Activated naive CD8-positive, alpha-beta T cell treated with anti-CD3 and anti-CD28 coated beads, Interleukin-2, amount 10 ng/mL, durations not matched to agents 7 days and 5 days (primary cell): ENCODE measurements at places on chromosomes 5 and 9. TPM values are rescaled to one million over a fixed set of nuclear protein-coding genes. Genes with fewer than 3 reads are reported as not detected.

- H3K4me3 ChIP-seq = no peak overlapping the region
- H3K36me3 ChIP-seq = no peaks in the 10 kb centered on the region
- H3K27ac ChIP-seq = no peak overlapping the region
- no peaks in the 10 kb centered on the region for H3K4me1 ChIP-seq
- DNase-seq = no peak
Observed at GRCh38 chr9:124146031-124146561, 111.7 kb upstream of the NEK6 start.

- no peak overlapping the region for H3K4me3 ChIP-seq
- H3K27me3 ChIP-seq = no peaks in the 10 kb centered on the region
- no peak for DNase-seq
- peaks cover 21% of the 10 kb centered on the region for H3K36me3 ChIP-seq
- no peak overlapping the region for H3K27ac ChIP-seq
Observed at GRCh38 chr9:137784046-137784445, 93.5 kb upstream of the CACNA1B start.

DNA sequence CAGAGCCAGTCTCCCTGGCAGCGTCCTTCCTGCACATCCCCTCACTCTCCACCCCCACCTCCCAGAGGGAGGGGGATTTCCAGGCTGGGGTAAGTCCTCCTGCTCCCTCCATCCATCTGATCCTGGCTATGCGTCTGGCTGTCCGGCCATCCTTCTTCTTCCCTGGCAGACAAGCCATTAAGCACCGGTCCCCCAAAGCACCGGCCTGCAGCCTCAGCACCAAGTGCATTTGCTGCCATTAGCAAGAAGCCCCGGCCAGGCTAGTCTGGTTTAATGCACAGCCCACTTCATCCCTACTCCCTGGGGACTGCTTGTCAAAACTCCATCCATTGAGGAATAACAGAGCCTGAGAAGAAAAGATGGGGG is 208.7 kb upstream of the IER5L start:
- no peak overlapping the region for H3K4me3 ChIP-seq
- H3K27ac ChIP-seq = no peak overlapping the region
- H3K36me3 ChIP-seq = no peaks in the 10 kb centered on the region
- DNase-seq = no peak
- no peaks in the 10 kb centered on the region for H3K27me3 ChIP-seq
- H3K4me1 ChIP-seq = peaks cover 14% of the 10 kb centered on the region

- H3K27ac ChIP-seq = no peak overlapping the region
- H3K36me3 ChIP-seq = no peaks in the 10 kb centered on the region
- H3K4me3 ChIP-seq = no peak overlapping the region
- H3K27me3 ChIP-seq = no peaks in the 10 kb centered on the region
Observed at GRCh38 chr9:116142706-116143492, 10.7 kb upstream of the PAPPA start.

- H3K27ac ChIP-seq = peak overlapping the region; percentile 56
- peaks cover 23% of the 10 kb centered on the region for H3K4me1 ChIP-seq
- H3K27me3 ChIP-seq = no peaks in the 10 kb centered on the region
- peaks cover 20% of the 10 kb centered on the region for H3K36me3 ChIP-seq
- no peak for DNase-seq
- H3K4me3 ChIP-seq = no peak overlapping the region
Observed at GRCh38 chr5:177003649-177004048, 2.9 kb downstream of the UIMC1 start.

GRCh38 chr5:154917757-154918156 is 20.3 kb downstream of the GEMIN5 start:
- no peaks in the 10 kb centered on the region for H3K27me3 ChIP-seq
- H3K4me3 ChIP-seq = no peak overlapping the region
- no peak overlapping the region for H3K27ac ChIP-seq

DNA sequence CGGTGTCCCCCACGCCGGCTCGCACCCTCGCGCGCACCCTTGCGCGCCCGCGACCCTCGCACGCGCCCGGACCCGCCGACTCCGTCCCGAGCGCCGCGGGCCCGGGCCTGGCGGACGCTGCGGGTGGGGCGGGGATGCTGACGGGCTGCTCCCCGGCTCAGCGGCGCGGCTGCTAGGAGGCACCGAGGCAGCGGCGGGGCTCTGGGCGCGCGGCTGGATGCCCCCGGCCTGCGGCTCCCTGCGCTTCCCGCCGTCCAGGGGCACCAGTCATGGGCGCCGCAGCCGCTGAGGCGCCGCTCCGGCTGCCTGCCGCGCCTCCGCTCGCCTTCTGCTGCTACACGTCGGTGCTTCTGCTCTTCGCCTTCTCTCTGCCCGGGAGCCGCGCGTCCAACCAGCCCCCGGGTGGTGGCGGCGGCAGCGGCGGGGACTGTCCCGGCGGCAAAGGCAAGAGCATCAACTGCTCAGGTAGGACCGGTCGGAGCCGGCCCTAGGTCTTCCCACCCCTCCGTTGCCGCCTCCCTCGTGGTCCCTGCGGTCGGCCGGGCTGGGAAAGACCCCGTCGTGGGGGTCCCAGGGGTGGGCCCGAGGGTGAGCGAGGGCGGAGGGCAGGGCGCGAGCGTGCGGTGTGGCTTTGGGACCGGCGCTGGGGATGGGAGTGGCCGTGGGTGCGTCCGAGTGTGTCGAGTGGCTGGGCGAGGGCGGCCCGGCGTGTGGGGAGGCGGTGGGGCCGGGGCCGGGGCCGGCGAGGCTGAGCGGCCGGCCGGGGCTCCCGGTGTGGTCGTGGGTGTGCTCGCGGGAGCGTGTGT is 530 bp downstream of the TMEFF1 start:
- H3K4me1 ChIP-seq = peaks cover 3% of the 10 kb centered on the region
- peak; percentile 58 for DNase-seq
- peaks cover 43% of the 10 kb centered on the region for H3K27me3 ChIP-seq
- peak overlapping the region; percentile 54 for H3K4me3 ChIP-seq

DNA sequence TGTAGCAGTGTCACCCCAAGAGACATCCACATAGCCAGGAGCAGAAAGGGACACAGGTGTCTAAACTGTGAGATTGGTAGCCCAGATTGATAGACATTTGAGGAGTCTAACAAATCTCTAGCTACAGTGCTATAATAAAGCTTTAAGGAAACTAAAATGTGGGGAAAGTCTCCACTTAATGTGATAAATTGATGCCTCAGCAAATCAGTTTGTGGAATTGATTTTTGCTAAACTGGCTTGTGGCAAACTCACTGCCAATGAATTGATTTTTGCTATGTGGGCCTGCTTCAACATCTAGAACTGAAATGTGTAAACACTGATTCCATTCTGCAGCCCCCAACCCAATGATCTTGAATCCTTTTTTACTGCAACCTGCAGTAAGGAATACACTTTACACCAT is 16.8 kb upstream of the MAP3K1 start:
- H3K36me3 ChIP-seq = no peaks in the 10 kb centered on the region
- H3K27me3 ChIP-seq = peaks cover 13% of the 10 kb centered on the region
- no peak for DNase-seq
- H3K4me3 ChIP-seq = no peak overlapping the region

DNA sequence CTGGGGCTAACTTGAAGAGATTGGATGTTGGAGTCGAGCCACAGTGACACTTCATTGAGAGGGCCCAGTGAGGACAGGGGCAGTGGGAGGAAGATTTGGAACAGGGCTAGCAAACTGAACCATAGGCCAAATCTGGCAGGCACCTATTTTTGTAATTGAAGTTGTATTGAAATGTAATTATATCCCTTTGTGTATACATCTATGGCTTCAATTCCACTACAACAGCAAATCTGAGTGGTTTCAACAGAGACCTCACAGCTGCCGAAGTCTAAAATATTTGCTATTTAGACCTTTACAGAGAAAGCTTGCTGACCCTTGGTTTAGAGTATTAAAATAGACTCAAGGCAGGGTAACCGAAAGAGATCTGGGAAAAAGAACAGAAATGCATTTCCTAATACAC is 4.7 kb upstream of the TNFSF8 start:
- no peaks in the 10 kb centered on the region for H3K36me3 ChIP-seq
- H3K4me1 ChIP-seq = peaks cover 44% of the 10 kb centered on the region
- H3K27me3 ChIP-seq = no peaks in the 10 kb centered on the region
- DNase-seq = no peak
- H3K27ac ChIP-seq = no peak overlapping the region

GRCh38 chr5:116144103-116144502 is 59.3 kb downstream of the COMMD10 start:
- no peak overlapping the region for H3K4me3 ChIP-seq
- no peaks in the 10 kb centered on the region for H3K4me1 ChIP-seq
- no peaks in the 10 kb centered on the region for H3K36me3 ChIP-seq

- H3K27me3 ChIP-seq = peaks cover 37% of the 10 kb centered on the region
- DNase-seq = no peak
Observed at GRCh38 chr9:137049544-137050449, 3.8 kb upstream of the NPDC1 start.

DNA sequence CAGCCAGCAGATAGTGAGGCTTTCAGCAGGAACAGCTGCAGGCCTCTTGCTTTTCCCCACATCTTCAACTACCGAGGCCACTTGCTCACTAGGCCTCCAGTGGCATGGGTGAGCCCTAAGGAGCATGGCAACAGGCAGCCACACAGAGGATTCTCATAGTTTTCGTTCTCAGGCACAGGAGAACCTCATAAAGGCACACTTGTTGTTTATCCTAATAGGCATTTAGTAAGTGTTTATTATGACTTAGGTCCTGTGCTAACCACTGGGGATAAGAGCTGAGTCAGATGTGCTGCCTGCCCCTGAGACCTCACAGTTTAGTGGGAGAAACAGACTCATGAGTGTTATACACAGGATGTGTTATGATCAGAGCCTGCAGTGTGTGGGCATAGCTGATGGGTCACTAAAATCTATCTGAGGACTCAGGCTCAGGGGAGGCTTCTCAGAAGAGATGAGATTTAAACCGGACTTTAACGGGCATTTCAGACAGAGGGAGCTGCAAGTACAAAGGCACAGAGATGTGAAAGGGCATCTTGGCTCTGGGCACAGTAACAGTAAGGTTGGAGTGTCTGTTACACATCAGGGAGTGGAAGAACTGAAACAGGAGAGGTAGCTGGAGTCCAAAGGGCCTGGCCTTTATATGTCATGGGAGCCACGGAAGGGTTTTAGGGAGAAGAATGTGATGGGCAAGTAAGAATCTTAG is 21.0 kb upstream of the HEMGN start:
- peak overlapping the region; percentile 0 for H3K27ac ChIP-seq
- peaks cover 4% of the 10 kb centered on the region for H3K27me3 ChIP-seq
- no peak for DNase-seq
- H3K4me3 ChIP-seq = no peak overlapping the region

GRCh38 chr9:89715318-89715858 is 110.6 kb downstream of the GADD45G start:
- peaks cover 61% of the 10 kb centered on the region for H3K4me1 ChIP-seq
- no peak for DNase-seq
- peak overlapping the region; percentile 86 for H3K27ac ChIP-seq
- peaks cover 12% of the 10 kb centered on the region for H3K36me3 ChIP-seq

The GRIN3A gene
- total RNA-seq = not detected

The MED7 gene
- 15.5 TPM for total RNA-seq

The GRM6 gene
- total RNA-seq = not detected
